ENCODE measurements at places on chromosomes 3 and 15.

DNA sequence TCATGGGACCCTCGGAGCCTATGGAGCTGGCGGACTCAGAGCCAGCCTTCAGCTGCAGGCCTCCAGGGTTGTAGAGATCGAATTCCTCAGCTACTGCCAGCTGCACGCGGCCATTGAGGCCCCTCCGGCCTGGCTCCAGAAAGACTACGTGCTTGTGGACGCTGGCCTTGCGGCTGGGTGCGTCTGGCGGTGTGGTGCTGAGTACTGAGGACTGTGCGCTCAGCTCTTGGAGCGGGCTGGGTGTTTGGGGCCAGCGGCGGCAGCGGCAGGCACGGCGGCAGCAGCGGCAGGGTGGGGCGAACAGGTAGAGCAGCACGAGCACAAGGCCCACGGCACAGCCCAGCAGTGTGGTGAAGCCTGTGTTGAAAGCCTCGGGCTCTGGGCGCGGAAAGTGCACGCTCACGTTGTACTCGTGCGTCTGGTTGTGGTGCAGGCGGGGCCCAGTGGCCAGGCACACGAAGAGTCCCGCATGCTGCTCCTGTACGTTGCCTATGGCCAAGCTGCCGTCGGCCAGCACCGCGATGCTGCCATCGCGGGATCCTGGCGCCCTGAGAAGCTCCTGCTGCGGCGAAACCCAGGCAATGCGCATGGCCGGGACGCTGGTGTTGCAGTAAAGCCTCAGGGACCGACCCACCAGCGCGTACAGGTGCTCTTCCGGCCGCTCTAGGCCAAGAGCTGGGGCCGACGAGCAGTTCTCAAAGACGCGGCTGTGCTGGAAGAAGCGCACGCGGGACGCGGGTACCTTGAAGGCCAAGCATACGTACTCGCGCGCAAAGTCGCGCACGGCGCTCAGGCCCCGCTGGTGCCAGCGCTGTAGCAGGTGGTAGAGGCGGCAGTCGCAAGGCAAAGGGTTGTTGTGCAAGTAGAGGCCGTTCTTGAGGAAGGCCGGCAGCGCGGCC is 1.3 kb downstream of the AMIGO3 start:
- no peak for DNase-seq

GRCh38 chr3:13598926-13599886 is 50.3 kb downstream of the FBLN2 start:
- DNase-seq: no peak

GRCh38 chr3:64081235-64081630 is 57.9 kb upstream of the PSMD6 start:
- DNase-seq: no peak

DNA sequence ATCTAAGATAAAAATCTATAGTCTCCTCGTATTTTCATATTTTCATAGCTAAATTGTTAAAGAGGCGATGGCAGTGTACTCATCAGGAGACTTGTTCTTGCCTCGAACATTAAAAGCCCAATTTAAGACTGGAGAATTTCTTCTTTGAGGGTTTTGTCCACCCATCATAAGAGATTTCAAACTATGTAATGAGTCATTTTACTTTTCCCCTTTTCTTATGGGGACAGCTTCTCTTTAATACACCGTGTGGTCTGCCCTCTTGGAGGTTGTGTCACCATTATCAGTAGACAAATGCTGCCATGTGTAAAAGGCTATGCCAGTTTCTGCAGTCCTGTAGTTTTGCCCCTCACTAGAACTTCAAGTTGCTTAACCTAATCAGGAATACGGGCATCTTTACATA is 16.9 kb downstream of the TGFBR2 start:
- no peak for DNase-seq

- no peak for DNase-seq
Measured at GRCh38 chr3:129989414-129989813, 14.9 kb downstream of the TRH start.

DNA sequence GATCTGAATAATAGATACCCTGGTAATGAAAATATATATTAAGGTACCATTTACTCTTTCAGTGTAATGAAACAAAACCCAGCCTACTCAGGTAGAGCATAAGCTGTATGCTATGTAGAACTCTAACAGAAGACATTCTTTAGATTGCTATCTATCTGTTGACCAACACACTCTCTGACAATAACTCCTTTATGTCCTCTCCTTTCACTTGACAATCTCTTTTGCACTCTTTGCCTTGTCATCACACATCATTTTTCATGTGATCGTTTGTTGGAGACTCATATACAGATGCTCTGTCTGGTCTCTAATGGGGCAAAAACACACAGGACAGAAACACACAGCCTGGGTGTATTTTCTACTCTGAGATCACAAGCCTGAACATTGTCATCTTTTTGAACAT is 35.4 kb upstream of the SUCLG2 start:
- DNase-seq: no peak

- DNase-seq: no peak
Measured at GRCh38 chr3:66140743-66141372, 79.9 kb upstream of the SLC25A26 start.

DNA sequence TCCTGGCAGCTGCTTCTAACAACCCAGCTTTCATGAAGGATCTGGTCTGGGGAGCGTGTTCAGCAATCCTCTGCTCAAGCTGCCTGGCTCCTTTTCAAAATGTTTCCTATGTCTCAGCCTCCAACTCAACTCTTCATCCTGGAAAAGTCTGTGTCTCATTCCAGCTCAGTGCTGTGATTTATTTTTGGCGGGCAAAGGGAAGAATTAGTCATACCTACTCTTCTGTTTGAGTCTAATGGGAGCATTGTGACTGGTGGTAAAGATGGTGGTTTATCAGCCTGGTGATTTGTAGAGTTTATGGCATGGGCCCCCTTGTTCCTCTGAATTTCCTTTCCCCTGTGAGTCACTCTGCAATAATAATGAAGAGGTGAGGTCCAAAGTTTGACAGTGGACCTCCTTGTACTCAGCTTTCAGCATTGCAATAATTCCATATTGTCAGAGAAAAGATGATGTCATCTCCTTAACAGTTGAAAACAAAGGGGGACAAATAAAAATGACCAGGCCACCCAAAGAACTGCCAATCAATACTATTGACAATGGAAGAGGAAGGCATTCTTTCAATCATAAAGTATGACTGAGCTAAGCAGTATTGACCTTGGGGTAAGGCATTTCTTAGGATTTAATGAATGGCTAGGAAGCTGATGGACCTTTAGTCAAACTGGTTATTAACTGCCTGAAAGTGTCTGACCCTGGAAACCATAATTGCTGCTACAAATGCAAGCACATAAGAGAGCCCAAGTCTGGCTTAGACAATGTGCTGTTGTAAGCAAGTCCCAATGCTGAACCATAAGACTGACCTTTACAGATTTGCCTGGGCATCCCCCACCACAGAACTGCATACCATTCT is 204.7 kb upstream of the MCTP2 start:
- DNase-seq: no peak

DNA sequence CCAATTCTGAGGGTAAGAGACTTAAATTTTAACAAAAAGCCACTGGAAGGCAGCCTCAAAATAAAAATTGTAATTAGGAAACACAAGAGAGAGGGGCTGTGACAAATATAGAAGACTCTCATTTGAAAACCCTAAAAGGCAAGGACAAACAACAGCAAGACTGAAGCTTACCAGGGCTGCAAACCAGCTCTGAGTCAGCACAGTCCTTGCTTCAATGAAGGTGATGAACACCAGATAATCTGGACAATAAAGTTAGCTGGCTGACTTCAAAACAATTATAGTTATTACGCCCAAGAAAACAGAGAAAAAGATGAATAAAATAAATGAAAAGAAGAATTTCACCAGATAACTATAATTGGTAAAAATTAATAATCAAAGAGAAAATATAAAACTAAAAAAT is 149.3 kb upstream of the NSMCE3 start:
- no peak for DNase-seq

GRCh38 chr3:71994906-71995305 is 210.0 kb upstream of the PROK2 start:
- no peak for DNase-seq

DNA sequence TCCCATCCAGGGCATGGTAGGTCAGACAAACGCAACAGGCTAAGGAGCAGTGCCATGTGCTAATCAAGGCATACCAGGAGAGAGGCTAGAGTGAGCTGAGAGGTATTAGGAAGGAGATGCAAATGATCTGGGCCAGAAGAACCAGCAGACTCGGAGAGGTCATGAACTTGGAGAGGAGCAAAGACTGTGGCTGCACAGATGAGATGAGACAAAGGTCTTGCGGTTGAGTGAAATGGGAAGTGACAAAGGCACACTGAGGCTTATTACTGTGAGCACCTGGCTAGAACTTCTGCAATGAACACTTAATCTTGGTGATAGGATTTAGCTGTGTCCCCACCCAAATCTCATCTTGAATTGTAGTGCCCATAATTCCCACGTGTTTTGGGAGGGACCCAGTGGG is 380.2 kb downstream of the ULK4 start:
- no peak for DNase-seq

DNA sequence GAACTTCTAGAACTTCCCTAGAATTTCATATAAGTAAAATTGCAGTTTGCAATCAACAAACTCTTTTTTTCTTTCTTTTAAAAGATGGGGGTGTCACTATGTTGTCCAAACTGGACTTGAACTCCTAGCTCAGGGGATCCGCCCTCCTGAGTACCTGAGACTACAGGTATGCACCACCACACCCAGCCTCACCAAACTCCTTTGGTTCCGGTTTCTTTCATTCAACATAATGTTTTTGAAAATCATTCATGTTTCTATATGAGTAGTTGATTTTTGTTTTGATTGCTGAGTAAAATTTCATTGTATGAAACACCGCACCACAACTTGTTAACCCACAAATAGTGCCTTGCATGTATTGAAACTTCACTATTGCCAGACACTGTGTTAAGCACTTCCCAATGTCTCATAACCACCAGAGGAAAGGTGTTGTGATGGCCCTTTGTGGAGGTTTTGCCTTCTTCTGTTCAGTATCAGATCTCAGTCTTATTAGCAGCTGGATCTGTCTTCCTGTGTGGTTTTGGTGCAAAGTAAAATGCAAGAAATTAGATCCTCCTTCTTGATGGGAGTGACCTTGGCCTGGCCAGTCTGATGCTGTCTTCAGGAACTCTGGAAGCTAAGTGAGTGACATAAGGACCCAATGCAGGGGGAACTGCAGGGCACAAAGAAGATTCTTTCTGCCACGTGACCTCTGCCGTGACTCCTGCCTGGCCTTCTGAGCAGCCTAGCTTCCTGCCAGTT is 78.8 kb upstream of the UBE2E1 start:
- no peak for DNase-seq

- no peak for DNase-seq
Measured at GRCh38 chr3:147872568-147872967, 463.4 kb downstream of the ZIC1 start.

GRCh38 chr15:89328398-89329254 is 6.0 kb downstream of the POLG start:
- no peak for DNase-seq

- DNase-seq: no peak
Measured at GRCh38 chr3:47473391-47473790, 2.4 kb downstream of the SCAP start.

Data from omental fat pad (tissue), 4 donors.